ENCODE measurements at places on chromosomes 13 and 19.

DNA sequence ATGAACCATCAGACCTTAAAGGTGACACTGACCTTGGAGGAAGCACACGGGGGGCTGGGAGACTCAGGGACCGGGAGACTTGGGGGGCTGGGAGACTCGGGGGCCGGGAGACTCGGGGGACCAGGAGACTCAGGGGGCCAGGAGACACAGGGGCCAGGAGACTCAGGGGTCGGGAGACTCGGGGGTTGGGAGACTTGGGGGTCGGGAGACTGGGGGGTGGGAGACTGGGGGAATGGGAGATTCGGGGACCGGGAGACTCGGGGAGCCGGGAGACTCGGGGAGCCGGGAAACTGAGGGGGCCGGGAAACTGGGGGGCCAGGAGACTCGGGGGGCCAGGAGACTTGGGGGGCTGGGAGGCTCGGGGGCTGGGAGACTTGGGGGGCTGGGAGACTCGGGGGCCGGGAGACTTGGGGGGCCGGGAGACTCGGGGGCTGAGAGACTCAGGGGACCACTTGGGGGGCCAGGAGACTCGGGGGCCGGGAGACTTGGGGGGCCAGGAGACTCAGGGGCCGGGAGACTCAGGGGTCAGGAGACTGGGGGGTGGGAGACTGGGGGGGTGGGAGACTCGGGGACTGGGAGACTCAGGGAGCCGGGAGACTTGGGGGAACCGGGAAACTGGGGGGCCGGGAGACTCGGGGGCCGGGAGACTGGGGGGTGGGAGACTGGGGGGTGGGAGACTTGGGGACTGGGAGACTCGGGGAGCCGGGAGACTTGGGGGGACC lies 62.9 kb downstream of the RASA3 start:
- no peak for DNase-seq

DNA sequence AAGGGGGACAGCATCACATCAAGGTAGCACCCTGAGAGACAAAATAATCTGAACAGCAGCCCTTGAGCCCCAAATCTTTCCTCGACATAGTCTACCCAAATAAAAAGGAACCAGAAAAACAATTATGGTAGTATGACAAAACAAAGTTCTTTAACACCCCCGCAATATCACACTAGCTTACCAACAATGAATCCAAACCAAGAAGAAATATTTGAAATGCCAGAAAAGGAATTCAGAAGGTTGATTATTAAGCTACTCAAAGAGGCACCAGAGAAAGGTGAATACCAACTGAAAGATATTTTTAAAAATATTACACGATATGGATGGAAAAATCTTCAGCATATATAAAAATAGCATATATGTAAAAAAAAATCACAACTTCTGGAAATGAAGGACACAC lies 252.9 kb upstream of the SLITRK6 start:
- no peak for DNase-seq

- no peak for DNase-seq
Measured at GRCh38 chr13:32252812-32253438, 62.2 kb downstream of the ZAR1L start.

GRCh38 chr19:46489445-46490272 lies 6.0 kb downstream of the PNMA8B start:
- DNase-seq, result no peak

DNA sequence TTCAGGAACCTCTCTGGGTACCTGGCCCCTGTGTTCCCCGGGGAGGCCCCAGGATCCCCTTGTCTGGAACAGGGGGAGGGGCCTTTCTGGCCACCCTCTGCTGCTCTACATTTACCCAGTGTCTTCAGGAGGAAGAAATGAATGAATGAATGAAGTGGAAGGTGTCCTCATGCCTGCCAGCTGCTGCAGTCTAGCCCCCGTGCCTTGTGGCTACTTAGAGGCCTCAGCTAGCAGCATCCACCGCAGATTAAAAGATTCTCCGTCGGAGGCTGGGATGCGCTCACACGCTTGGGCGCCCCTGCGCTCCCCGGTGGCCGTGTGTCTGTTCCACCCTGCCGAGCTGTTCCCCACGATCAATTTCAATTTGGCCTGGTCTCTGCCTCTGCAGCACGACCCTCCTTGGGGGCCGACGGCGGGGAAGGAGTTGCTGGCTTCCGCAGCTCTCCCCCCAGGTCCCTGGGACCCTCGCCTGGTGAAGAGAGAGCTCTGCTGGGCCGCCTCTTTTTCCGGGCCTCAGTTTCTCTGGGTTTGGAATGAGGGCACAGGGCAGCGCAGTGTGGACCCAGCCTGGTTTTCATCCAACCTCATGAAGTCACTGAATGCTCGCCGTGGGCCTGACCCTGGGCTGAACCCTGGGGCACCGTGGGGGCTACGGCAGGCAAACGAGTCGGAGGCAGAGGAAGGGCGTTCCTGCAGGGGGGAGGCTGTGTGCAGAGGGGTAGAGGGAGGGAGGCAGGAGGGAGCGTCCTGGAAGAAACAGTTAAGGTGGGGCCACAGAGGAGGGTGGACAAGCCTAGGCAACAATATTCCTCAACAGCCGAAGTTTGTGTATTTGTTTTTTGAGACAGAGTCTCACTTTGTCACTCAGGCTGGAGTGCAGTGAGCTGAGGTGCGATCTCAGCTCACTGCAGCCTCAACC lies 28.3 kb downstream of the EFNA2 start:
- no peak for DNase-seq

DNA sequence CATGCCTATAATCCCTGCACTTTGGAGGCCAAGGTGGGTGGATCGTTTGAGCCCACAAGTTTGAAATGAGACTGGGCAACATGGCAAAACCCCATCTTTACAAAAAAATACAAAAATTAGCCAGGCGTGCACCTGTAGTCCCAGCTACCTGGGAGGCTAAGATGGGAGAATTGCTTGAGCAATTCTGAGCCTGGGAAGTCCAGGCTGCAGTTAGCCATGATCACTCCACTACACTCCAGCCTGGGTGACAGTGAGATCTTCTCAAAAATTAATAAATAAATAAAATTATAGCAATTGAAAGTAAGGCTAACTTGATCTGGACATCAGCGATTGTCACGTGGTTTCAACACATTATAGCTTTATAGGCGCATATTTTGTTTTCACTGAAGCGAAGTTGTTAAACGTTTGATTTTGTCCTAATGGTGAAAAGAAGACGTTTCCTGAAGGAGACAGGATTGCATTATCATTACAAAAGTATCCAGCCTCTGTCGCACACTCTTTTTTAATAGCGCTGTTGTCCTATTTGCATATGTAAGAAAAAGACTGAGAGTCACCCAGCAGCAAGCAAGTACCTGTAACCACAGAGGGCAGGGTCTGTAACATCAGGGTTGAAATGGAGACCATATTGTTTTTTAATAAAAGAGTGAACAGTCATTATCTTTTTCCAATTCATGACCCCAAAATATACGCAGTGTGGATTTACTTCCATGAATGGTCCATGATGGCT lies 335.7 kb downstream of the DCT start:
- DNase-seq, result no peak

- no peak for DNase-seq
Measured at GRCh38 chr13:83980331-83980730, 98.1 kb upstream of the SLITRK1 start.

DNA sequence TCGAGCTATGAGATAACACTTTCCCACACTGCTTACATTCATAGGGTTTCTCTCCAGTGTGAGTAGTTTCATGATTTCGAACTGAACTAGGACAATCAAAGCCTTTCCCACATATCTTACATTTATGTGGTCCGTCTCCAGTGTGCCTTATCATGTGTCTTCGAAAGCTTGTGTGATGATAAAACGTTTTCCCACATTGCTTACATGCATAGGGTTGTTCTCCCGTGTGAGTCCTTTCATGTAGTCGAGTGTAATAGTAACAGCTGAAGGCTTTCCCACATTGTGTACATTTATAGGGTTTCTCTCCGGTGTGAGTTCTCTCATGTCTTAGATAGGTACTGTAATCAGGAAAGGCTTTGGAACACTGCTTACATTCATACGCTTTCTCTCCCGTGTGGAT lies 16.3 kb downstream of the ZNF823 start:
- no peak for DNase-seq

DNA sequence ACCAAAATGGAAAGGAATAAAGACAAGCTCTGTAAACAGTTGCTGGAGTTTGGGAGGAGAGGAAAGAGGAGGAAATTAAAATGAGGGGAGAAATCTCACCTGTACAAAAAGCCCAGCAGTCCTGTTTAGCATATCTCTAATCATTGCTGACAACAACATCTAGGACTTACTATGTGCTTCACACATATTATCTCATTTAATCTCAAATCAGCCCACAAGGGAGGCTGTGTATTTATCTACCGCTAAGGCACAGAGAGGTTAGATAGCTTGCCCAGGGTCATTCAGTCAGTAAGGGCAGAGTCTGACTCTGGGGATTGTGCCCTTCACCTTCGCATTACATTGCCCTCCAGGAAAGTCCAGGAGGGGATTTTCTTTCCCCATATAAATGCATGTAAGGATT lies 233.3 kb downstream of the DLEU7 start:
- no peak for DNase-seq
